NCI-H187 (cell line): ENCODE measurements at places on chromosomes 7 and 10.

DNA sequence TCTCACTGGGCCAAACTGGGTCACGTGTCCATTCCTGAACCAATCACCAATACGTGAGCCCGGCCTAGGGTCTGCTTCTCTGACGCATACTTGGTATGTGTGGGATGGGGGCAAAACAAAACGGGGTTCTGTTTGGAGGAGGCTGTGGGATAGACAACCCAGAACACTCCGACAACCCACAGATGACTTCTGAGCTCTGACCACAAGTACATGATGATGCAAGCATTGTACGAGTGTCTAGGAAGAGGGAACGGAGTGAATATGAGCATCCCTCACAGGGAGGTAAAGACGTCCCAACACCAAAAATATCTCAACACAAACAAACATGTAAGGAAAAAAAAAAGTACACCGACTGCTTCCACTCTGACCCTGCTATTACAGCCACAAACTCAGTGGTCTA lies 5.6 kb downstream of the DAGLB start:
- DNase-seq: no peak

DNA sequence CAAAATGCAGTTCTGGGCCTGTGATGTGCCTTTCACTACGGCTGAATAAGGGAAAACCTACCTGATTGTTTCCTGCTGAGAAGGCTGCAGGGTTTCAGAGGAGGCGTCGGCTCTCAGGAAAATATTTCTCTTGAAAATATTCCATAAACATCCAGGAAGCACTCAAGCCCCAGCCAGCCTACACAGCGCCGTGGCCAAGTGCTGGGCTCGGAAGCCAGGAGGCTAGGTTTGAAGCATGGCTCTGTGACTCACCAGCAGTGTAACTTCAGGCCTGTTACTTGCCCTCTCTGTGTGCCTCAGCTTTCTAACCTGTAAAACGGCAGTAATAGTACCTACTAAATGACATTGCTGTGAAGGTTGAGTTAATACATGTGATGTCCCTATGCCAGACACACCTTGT lies 399.1 kb downstream of the GATA3 start:
- no peak for DNase-seq

DNA sequence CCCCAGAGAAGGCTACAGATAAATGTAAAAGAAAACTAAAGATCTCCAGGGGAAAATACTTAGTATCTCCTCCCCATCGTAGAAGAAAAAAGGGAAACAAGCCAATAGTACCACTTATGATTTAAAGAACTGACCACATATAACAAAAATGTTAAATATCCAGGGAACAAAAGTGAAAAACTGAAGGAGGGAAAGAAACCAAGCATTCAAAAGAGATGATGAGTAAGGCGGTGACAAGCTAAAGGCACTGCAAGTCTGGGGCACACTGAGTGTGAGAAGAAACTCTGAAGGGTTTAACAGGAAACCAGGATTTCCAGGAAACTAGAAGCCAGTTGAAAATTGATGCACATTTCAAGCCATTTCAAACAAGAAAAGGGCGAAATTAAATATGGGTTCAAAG lies 226.3 kb downstream of the AHR start:
- DNase-seq: no peak

DNA sequence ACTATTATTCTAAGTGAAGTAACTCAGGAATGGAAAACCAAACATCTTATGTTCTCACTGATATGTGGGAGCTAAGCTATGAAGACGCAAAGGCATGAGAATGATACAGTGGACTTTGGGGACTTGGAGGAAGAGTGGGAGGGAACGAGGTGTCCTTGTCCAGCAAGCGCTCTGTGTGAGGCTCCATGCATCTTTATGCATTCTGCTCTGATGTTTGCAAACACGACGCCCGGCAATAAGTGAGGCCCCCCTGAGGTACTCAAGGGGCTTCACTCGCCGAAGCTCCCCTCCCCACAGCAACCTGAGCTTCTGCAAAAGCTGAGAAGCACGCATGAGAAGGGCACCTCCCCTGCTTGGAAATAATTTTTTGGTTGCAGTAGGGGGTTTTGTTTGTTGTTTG lies 103.3 kb downstream of the LHPP start:
- no peak for DNase-seq

DNA sequence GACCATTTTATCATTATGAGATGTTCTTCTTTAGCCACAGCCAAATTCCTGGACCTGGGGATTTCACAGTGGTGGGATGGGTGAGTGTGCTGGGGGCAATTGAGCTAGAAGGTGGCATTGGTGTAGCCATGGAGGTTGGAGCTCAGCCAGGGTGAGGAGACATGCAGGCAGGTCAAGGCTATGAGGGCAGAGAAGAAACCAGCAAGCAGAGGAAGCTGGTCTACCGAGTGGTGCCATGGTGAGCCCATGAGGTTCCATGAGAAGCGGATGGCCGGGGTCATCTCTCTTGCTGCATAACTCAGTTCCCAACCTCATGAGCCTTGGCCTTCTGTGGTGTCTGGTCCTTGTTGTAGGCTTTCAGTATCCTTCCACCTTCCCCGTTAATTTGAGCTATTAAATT lies 91.4 kb downstream of the CARD11 start:
- no peak for DNase-seq

DNA sequence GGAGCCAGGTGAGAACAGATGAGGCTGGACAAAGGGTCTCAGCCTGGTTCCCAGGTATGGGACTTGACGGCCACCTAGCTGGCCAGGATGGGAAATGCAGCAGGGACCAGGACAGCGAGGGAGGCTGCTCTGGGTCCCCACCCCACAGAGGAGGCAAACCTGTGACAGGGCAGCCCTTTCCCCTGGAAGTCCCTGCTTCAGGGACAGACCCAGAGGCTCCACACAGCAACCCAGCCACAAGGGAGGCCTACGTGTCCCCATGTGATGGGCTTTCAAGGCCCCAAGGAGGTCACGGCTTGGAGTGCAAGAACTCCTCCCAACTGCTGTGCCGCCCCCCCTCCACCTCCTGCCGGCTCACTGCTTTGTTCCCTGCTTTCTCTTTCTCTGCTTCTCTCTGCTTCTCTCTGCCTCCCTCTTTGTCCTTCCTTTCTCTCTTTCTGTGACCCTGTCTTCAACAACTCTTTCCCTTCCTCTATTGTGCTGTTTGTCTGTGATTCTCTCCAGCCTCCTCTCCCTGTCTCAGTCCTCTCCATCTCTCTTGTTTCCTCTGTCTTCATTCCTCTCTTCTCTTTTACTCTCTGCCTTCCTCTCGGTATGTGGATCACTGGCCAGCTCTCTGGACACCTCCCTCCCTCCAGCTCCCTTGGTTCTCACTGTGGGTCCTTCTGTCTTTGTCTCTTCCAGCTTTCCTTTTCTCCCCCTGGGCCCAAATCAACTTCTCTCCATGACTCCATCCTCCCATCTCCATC lies 9.6 kb upstream of the EIF5AL1 start:
- no peak for DNase-seq

DNA sequence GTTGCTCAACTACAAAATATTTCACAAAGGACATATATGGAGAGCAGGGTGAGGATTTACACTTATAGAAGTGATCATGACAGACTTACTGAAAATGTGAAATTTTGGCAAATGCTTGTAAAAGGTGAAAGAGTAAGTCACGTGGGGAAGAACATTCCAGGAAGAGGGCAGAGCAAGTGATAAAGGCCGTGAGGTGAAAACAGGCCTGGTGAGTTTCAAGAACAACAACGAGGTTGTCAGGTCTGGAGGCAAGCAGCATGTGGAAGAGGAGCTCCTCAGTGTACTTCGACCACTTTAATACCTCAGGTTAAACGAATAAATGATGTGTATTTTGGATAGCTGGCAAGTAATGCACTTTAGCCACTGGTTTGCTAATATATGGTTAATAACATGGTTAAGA lies 706.7 kb downstream of the PCDH15 start:
- no peak for DNase-seq

GRCh38 chr7:29806208-29806994 lies at the start of gene WIPF3:
Gene WIPF3, plus strand, starts transcription at chr7:29806508. Its CDS starts 28,217 bp downstream, at chr7:29834725.
- DNase-seq: no peak

GRCh38 chr7:17441557-17441956 lies 143.1 kb downstream of the AHR start:
- DNase-seq: no peak

- DNase-seq: no peak
Observed at GRCh38 chr7:69624435-69625230, 26.4 kb downstream of the AUTS2 start.

- no peak for DNase-seq
Observed at GRCh38 chr7:126698446-126698845, 554.3 kb downstream of the GRM8 start.

GRCh38 chr10:23158370-23158769 lies 33.7 kb upstream of the PTF1A start:
- DNase-seq: peak; percentile 11

- no peak for DNase-seq
Observed at GRCh38 chr10:96691761-96692160, 28.6 kb downstream of the PIK3AP1 start.

- DNase-seq: no peak
Observed at GRCh38 chr7:114431189-114431588, 16.6 kb downstream of the FOXP2 start.

DNA sequence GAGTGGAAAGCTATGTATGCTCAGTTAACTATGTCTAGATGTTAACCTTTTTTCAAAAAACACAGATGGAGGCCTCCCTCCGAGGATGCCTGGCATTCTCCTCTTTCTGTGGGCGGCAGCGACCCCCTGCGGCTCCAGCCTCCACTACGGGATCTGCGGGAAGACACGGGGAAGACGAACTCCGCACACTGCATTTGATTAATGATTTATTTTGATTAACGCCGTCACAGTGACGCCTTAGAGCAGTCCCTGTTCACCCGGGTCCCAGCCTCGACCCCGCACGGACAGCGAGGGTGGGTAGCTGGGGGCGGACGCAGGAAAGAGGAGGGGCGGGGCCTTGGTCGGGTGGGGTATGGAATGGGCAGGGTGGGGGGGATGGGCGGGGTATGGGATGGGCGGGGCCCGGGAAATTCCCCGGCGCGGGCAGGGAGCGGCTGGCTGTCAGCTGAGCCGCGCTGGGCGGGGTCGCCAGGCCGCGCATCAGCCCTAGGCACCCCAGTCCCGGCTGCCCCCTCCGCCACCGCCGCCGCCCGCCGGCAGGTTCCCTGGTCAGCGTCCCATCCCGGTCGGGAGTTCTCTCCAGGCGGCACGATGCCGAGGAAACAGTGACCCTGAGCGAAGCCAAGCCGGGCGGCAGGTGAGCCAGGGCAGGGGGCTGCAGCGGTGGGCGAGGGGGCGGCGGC lies at the start of gene OPTN:
TSS of gene OPTN (plus strand) at position 498 of the 683 bp plus-strand sequence. CDS start 8,960 bp downstream, outside the sequence.
- peak; percentile 39 for DNase-seq

GRCh38 chr10:106716381-106716780 lies 448.1 kb downstream of the SORCS1 start:
- DNase-seq: no peak

DNA sequence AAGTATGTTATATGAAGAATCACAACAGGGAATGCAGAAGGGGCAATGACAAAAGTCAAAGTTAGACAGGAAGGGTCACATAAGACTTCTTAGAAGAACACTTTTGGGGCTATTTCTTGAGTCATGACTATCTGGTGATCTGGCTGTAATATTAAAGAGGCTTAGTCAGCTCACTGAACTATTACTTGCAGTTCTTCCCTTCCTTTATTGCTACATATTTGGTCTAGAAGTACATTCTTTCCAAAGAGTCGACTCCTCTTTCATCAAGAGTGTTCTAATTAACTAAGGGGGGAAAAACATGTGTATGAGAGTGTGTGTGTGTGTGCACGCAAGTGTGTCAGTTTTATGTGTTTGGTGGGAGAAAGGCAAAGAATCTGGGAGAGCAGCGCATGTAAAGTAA lies 247.3 kb upstream of the LRRTM3 start:
- no peak for DNase-seq

GRCh38 chr7:96224685-96225084 lies 97.2 kb downstream of the SLC25A13 start:
- no peak for DNase-seq

GRCh38 chr7:17557251-17557671 lies 258.8 kb downstream of the AHR start:
- DNase-seq: no peak

DNA sequence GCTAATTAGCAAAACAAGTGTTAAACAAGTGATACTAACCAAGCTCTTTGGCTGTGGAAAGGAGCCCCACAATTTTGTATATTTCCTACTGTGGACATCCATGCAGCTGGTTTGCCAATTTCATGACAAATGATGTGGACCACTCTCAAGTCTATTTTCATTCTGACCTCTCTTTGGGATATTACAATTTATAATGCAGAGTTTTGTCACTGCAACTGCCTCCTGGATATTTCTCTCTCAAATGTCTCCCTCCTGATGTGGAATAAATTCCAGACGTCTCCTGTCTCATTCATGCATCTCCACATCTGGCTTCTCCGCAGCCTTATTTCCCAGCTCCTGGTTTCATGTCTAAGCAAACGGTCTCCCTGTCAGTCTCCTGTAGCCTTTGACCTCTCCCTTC lies 80.6 kb upstream of the RHEB start:
- DNase-seq: no peak

- DNase-seq: no peak
Observed at GRCh38 chr10:97427571-97428179, 1.7 kb downstream of the PGAM1 start.

DNA sequence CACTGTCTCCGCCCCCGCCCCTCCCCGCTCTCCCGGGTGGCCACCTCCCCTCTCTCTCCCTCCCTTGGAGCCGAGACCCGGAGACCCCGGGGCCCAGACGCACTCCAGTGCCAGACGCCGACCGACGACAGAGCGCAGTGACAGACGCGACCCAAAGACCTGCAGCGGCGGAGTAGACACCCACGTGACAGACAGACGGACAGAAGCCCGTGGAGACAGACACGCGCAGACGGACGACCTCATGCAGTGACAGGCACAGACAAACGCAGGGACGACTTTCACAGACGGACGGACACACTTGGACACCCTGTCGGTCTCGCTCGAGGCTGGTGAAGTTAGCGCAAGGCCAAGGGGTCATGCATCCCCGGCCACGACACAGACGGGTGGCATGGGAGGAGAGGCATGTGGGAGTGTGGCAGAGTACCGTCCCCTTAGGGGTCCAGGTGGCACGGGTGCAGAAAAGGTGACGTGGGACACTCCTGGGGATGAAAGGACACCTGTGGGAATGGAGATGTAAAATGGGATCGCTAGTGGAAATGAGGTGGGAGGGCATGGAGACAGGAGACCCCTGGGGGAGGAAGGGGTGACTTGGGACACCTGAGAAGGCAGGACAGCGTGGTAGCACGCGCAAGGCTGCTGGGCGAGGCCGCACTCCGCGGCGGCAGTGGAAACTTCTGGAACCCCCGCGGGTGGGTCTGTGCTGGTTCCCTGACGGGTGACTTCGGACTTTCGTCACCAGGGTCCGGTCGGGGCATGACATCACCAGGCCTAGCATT lies 456 bp upstream of the ACHE start:
- DNase-seq: no peak

DNA sequence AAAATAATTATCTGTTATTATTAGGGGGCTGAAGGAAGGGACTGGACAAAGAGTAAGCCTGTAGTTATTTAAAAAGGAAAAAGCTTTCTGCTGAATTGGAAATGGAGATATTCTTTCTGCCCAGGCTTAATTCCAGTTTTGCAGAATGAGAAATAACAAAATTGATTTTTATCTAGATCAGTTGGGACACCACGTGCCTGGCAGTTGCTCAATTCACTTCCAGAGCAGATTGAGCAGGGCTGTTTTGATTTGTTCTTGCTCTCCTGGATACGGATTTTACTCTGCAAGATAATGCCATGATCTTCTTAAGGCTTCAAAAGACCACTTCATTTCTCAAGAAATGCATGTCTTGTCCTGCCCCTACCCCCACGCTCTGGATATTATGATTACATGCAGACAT lies 524.3 kb downstream of the TCERG1L start:
- no peak for DNase-seq

GRCh38 chr10:123636598-123637325 lies 29.4 kb upstream of the GPR26 start:
- no peak for DNase-seq

GRCh38 chr7:90749262-90749661 lies 153.1 kb downstream of the CDK14 start:
- no peak for DNase-seq
